Right ventricle myocardium superior (tissue), 1 donor: ENCODE measurements at places on chromosomes 13 and 19. TPM values are rescaled to one million over a fixed set of nuclear protein-coding genes. Genes with fewer than 3 reads are reported as not detected.

ZNF331 gene
- total RNA-seq: 8.5 TPM

CALR3 gene
- not detected for total RNA-seq

NCCRP1 gene
- not detected for total RNA-seq

SYNE4 gene
- 0.30 TPM for total RNA-seq

DNA sequence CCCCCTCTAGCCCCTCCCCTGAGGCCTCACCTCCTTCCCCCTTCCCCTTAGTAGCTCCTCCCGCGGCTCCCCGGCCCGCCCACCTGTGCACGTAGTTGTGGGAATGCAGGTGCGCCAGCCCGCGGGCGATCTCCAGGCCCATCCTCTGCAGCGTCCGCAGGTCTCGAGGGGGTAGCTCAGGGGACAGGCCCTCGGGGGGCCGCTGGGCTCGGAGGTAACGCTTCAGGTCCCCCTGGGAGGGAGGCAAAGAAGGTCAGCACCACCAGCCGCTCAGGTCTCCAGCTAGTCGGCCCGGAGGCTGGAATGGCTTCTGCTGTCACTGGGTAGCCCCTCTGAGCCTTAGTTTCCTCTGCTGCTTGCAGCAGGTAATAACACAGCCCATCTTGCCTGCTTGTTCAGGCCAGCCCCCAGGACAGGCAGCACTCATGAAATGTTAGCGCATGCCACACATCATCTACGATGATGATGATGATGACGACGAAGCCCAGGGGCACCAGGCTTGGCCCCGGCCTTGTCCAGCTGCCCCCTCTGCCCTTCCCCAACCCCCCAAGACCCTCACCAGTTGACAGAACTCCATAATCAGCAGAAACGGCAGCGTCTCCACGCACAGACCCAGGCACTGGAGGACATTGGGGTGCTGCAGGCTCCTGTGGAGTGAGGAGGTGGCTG lies 9.2 kb downstream of the LMTK3 start:
- DNase-seq: no peak

DNA sequence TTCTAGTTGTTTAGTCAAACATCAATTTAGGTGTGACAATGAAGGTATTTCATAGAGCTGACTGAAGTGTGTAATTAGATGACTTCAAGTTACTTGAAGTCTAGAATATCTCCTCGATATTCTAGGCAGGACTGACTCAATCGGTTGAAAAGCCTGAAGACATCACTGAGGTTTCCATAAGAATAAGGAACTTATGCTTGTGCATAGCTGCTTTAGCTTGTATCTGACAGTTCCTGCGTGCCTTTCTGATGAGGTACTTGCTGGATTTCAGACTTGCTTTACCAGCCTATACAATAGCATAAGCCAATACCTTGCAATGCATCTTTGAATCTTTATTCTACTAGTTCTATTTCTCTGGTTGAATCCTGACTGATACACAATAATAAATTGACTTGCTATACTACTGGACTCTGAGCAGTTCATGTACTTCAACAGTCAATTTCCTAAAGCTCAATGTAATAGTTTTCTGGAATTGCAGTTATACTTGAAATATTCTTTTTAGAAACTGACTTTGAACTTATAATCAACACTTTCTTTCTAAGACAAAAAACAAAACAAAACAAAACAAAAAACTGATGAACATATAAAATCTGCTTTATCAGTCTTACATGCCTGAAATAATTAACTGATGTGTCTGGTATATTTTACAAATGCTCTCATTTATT lies 1534.8 kb downstream of the SLITRK5 start:
- DNase-seq: no peak

GRCh38 chr19:7442423-7442822 lies 46.4 kb downstream of the PEX11G start:
- DNase-seq: peak; percentile 50

DNA sequence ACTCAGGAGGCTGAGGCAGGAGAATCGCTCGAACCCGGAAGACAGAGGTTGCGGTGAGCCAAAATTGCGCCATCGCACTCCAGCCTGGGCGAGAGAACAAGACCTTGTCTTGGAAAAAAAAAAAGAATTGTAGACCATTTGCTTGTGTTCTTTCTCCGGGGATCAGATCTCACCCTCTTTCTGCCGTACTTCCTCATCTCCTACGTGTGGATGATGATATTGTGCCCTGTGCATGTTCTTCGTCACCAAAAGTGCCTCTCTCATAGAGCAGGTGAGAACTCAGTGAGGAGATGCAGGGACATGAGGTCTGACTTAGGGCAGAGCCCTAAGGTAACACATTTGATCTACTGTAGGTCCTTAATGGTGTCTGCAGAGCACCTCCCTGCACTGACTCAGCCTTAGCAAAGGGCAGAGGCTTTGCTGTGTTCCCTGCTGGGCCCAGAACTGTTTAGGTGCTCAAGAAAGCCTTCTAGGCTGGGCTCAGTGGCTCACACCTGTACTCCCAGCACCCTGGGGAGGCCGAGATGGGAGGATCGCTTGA lies 1.3 kb downstream of the APOC2 start:
- no peak for DNase-seq

DNA sequence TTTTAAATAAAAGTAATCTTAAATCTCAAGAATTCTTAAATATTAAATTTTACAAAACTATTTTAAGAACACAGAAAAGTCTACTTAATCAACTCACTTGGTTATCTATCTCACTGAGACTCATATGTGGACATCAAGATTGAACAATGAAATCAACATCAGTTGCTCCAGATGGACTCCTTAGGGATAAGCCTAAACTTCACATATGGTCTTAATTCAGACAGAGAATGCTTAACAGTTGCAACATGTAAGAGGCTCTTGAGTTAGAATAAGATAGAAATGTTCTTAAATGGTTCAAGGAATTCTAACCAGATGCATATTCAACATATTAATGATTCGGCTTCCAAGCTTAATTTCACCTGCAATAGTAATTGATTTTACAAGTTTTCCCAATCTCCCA lies 1730.9 kb downstream of the PCDH9 start:
- no peak for DNase-seq

DNA sequence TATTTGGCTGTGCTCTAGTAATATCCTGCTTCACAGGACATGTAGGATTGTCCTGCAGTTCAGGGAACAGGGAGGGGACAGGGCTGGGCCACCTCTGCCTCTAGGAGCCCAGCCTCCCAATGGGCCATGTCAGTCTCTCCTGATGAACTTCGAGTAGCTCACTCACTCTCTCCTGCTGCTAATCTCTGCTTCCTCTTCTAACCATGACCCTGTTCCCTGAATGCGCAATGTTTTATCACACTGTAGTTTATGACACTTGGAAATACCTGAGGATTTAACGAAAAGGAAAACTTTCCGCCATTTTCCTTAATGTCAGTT lies 9.2 kb downstream of the PARP4 start:
- DNase-seq: no peak

- DNase-seq: no peak
Observed at GRCh38 chr19:23281663-23282276, 31.6 kb upstream of the ZNF724 start.

GRCh38 chr13:79084802-79085424 lies 321.1 kb downstream of the RBM26 start:
- no peak for DNase-seq
